ENCODE measurements at places on chromosomes 11 and 22.

DNA sequence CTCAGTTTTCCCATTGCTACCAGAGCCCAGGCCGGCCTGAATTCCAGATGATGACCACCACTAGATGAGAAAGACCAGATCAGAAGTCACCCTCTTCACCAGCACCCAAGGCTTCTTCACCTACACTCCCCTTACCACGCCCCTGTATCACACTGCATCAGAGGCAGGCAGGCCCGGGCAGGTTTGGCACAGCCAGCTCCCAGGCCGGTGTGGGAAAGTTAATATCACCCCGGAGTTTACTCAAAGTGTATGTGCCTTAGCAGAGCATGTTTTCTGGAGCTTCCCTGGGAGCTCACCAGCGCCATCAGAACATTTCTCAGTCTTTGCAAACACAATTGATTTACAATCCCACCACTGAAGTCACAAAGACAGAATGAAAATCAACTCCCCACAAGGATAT, 47.5 kb upstream of the POU2AF1 start:
- DNase-seq, result no peak

GRCh38 chr22:43667656-43668055, 144.4 kb downstream of the EFCAB6 start:
- DNase-seq, result no peak

DNA sequence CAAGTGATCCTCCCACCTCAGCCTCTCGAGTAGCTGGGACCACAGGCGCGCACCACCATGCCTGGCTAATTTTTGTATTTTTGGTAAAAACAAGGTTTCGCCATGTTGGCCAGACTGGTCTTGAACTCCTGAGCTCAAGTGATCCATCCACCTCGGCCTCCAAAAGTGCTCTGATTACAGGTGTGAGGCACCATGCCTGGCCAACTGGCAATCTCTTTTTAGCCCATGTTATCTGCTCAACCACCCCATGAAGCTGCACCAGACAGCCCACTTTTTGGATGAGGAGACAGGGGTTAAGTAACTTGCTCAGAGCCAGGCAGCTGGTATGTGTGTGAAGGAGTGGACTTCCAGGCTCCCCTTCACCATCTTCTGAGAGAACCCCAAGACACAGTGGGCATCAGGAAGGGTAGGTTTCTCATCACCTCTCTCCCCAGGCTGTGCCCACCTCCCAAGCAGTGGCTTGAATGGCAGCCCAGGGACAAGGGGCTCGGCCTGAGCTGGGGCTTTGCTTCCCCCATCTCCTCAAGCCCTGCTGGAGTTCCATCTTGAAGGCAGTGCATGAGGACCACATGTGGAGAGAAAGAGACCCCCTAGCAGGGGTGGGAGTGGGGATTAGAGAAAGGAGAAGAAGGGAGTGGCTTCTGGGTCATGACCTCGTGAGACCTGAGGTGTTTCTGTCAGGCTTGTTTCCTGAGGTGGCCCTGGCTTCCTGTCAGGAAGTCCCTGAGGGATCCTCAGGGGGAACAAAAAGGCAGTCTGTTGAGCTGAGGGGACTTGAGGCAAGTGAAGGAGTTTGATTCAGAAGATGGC, 87.5 kb upstream of the PARVA start:
- no peak for DNase-seq

DNA sequence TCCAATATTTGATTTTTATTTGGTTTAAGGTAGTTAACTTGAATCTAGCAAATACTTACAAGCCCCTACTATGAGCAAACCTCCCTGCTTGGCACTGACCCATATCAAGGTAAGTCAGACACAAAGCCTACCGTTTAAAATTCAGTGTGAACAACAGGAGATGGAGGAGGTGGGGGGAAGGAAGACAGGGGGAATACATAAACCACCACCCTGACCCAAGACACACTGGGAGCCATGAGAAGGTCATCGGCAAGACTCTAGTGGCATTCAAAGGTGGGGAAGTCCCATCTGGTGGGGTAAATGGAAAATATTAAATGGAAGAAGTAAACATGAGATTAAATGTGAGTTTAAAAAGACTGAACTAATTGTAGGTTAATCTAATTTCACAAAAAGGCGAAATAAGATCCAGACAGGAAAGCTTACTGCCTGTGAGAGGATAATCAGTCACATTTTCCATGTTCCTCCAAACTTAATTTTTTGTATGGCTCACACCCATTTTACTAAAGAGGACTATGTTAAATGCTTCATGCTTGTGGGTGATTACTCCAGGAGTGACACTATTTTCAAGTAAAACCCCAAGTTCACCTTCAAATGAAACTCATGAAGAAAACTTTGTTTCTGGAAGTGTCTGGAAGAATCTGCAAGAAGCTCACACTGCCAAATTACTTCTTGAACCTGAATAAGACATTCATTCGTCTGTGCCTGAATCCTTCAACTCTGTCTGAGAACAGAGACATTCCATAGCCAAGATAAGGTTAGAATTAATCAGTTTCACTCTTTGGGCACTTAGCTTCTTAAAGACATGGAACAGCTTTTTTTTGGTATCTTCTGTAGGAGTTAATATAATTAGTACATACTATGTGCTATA, 51.7 kb downstream of the PITPNB start:
- no peak for DNase-seq

DNA sequence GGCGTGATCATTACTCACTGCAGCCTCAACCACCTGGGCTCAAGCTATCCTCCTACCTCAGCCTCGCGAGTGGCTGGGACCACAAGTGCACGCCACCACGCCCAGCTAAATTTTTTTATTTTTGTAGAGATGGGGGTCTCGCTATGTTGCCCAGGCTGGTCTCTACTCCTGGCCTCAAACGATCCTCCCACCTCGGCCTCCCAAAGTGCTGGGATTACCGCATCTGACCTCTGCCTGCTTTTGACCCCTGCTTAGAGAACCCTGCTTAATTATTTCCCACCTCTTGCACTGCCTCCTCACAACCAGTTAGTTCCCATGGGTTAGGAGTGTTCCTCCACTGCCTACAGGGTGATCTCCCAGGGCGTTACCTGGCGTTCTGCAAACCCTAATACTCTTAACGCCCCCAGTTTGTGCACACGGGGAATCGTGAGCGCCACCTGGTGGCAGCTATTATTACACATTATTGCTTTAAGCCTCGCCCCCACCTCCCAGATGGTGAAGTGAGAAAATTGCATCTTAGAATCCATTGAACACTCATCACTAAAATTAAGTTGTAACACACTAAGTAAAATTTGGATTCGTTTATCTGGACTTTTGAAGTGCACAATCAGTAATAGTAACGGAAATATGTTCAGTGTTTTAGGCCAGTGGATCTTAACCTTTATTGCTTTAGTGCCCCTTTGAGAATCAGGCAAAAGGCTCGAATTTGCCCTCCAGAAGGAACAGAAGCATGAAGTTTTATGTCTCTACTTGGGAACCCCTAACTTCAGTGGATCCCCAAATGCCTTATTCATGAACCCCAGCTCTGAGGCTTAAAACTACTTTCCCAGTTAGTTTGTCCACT, 61.4 kb upstream of the ASPHD2 start:
- no peak for DNase-seq

GRCh38 chr22:28829358-28830181, 29.2 kb upstream of the XBP1 start:
- DNase-seq, result no peak

- no peak for DNase-seq
Measured at GRCh38 chr11:44145011-44145775, 49.7 kb downstream of the EXT2 start.

DNA sequence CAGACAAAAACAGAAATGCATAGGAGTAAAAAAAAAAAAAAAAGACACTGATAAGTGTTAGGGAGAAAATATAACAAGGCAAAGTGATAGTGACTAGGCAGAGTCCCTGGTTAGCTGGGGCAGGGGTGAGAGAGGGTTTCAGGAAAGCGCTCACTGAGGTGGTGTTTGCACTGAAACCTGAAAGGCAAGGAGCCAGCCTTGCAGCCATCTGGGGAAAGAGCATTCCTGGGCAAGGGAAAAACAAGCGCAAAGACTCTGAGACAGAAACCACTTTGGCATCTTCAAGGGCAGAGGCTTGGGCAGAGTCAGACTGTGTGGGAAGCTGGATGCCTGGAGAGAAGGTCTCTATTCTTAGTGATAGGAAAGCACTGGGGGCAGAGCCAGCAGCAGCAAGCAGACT, 14.5 kb downstream of the CLMP start:
- no peak for DNase-seq

GRCh38 chr22:25909614-25910387, 167.8 kb downstream of the MYO18B start:
- DNase-seq, result no peak

- DNase-seq, result no peak
Measured at GRCh38 chr11:45275828-45276227, 10.3 kb downstream of the SYT13 start.

GRCh38 chr11:128904656-128905344, 13.6 kb downstream of the KCNJ5 start:
- DNase-seq, result no peak

- DNase-seq, result no peak
Measured at GRCh38 chr11:64152841-64153691, 12.8 kb downstream of the MACROD1 start.

- DNase-seq, result no peak
Measured at GRCh38 chr11:104694259-104695064, 203.8 kb downstream of the CASP12 start.

DNA sequence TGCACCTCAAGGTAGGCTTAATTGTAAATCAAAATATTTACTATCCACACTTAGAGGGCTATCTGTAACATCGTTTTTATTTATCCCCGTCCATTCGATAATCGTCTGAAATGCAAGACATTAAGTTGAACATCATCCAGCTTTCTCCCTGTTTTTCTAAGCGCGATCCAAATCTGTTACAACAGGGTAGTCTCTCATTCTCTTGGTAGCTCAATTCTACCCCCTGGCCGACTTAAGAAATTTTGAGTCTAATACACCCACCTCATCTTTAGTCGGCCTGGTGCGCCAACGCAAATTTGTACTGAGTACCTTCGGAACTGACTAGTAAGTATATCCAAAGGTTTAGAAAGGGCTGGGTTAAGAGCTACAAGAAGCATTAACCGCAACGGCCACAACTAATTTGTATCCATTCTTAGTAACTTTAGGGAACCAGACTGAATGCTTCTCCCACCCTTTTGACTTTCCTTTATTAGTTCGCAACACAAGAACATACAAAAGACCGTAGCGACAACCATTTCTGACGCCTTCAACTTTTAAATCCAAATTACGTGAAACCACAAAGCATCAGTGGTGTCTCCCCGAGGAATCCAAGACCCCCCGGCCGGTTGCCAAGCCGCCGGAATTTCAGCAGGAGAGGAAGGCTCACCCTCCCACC, 1.0 kb upstream of the ZNF143 start:
- no peak for DNase-seq

DNA sequence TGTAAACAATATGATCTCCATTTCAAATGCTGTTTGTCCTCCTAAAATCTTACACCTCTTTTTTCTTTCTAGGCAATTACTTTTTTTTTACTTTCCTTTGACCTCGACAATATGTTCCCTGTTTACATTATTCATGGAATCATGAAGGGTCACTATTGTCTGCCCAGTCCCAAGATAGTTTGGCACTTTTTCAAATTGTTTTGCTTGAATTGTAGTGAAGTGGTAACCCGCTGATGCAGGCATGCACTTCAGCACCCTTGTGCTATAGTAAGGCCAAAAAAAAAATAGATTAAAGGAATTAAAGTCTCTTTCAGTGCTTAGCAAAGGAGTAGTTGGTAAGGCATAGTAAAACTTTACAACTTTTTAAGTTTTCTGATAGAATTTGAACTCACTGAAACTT, 90.9 kb downstream of the PAX6 start:
- no peak for DNase-seq

DNA sequence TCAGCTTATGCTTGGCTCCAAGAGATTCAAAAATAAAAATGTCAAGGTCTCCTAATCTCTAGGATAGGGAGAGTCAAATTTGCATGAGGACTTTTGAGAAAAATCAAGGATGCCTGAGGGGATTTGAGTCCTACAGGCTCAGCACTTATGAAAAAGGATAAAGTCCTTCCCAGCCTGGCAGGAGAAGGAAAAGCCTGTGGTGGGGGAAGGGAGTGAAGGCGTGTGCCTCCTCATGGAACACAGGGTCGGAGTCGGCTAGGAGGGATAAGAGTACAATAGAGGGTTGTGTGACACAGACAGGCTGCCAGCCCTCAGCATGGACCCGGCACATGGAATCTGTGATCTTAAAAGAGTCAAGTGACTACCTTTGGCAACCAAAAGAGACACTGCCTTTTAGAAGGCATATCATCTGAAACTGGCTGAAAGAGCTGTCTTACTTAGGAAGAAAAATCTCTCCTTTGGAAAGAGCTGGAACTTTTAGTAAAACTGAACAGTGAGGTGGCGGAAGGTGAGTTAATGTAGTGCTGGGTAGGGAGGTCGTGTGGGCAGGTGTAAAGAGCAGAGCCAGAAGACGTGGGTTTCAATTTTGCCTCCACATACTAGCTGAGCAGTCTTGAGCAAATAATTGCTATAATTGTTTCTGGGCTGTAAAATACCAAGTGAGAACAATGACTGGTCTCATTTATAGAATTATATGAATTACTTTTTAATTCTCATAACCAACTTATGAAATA, 58.8 kb upstream of the RDX start:
- no peak for DNase-seq

DNA sequence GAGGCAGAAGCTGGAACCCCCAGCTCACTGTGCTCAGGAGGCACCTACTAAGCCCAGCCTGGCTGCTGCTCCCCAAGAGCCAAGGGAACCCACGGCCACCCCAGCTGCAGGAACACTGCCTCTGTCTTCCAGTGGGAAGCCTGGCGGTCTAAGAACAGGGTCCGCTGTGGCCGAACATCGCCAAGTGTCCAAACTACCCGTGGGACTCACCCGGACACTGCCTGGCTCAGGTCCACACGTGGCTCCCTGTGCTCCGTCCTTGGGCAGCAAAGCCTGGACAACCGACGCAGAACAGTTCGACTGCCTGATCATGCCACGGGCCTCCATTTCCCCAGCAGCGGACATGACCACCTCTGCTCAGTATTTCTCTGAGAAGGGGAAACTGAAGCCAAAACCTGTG, 747.0 kb downstream of the BRD1 start:
- DNase-seq, result no peak

- no peak for DNase-seq
Measured at GRCh38 chr11:122383186-122383585, 267.2 kb upstream of the BLID start.

GRCh38 chr11:109121173-109121932, 300.6 kb upstream of the C11orf87 start:
- DNase-seq, result no peak

DNA sequence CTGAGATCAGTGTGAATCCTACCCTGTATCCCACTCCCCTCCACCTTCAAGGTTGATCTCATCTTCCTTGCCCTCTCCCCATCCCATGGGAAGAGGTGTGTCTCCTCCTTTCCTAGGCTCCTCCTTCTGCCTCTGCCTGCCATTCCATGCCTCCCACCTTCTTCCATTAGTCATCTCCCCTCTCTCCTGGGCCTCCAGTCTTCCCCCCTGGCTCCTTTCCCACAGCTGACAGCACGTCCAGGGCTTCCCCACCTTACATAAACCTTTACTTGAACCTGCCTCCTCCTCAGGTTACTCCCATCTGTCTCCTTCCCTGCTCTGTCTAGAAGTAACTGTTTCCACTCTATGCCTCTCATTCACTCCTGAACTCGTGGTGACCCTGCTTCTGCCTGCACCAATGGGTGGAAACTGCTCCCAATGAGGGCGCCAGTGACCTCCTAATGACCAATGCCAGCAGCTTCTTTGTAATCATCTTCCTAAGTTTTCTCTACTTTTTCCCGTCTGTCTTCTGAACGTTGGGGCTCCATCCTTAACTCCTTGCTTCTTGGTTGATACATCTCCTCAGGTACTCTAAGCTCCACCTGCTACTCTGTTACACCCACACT, 266.9 kb upstream of the NARS2 start:
- DNase-seq, result no peak

- no peak for DNase-seq
Measured at GRCh38 chr22:35777335-35777975, 59.8 kb downstream of the APOL5 start.

Measured in GM12878 (cell line).